Glomerular endothelial cell (primary cell): ENCODE measurements at places on chromosomes 2 and 18. TPM values are rescaled to one million over a fixed set of nuclear protein-coding genes. Genes with fewer than 3 reads are reported as not detected.

Gene CCDC121
- total RNA-seq = 0.29 and 1.5 TPM in 2 replicates

Gene METTL5
- total RNA-seq = 38.5 and 43.7 TPM in 2 replicates

- DNase-seq = no peak
Observed at GRCh38 chr18:57025540-57025939, 121.3 kb upstream of the BOD1L2 start.

- DNase-seq = no peak
Observed at GRCh38 chr2:54330926-54331835, 75.2 kb upstream of the TSPYL6 start.

DNA sequence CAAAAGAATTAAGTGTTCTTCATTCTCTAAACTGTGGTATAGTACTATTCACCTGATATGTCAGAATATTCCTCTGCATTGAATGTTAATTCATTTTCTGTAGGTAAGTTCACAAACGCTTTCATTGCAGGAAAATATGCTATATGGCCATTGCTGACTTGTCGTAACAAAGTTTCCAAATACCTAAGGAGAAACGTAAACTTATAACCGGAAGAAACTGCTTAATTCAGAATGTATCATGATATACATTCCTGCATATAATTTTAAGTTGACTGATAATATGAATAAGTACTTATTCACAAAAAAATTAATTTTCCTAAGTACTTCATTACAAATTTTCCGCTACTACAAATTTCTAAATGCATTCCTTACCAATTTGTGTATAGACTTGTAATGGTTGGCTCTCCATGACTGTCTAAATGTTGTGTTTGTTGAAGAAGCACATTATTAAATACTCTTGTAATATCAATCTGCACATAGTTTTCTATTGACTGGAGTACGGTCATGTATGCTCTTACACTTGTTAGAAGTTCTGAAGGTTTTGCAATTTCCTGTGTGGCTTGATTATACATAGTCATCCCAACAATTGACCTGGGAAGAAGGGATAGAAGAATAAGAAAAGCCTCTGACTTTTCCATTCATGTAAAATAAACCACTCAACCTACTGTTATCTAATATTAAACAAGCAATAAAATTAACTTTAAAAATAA lies 85.4 kb downstream of the NCKAP1 start:
- DNase-seq = no peak

DNA sequence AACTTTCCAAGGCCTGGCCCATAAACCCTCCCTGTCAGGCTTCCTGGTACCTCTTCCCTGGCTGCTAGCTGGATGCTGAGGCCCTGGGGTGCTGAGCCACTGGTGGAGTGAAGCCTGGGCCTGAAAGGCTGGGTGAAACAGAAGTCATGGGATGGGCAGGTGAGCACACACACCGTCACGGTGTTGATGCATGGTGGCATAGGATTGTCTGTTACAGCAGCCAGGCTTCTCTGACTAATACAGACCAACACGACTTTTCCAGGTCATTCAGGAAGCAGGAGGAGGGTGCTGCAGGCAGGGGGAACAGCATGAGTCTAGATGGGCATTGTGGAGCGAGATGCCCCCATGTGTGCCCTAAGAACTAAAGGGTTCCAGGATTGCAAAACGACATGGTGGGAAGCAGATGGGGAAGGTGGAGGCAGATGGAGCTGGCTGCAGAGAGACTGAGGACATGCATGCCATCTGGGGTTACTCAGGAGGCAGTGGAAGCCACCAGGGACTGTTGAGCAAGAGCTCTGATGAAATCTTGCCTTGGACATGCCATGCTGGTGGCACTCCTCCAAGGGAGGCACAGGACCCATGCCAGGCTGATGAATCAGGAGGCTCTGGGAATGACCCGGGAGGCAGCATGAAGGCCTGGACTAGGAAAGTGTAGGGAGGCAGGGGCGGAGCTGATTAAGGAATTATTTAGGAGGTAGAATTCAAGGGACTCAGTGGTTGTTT lies 480.9 kb downstream of the TSN start:
- no peak for DNase-seq

GRCh38 chr2:98773169-98773568 lies 42.2 kb upstream of the MGAT4A start:
- no peak for DNase-seq
